ENCODE measurements at places on chromosomes 6 and 20. TPM values are rescaled to one million over a fixed set of nuclear protein-coding genes. Genes with fewer than 3 reads are reported as not detected.

The SOX18 gene
- polyA plus RNA-seq = not detected

- DNase-seq = no peak
Observed at GRCh38 chr20:19840111-19840710, 82.2 kb downstream of the RIN2 start.

The ADGRF4 gene
- not detected for polyA plus RNA-seq

- no peak for DNase-seq
Observed at GRCh38 chr6:124441450-124441849, 520.8 kb upstream of the RNF217 start.

GRCh38 chr6:92687278-92687677, 732.1 kb downstream of the EPHA7 start:
- no peak for DNase-seq

DNA sequence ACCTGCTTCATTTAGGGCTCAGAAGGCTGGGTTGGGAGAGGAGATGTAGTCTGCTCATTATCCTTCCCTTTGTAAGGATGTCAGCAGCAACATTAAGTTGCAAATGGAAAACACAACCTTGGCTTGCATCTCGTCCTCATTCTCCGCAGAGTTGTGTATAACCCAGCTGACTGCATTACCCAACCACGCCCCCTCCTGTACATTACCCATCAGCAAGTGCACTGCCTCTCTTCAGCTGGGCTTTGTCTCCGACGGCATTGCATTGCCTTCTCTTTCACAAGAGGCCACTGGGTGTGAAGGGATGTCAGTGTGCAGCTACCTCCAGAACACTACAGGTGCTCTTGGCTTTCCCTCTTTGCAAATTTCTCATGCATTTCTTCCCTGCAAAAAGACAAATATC, 128.7 kb upstream of the TSHZ2 start:
- DNase-seq = no peak

The C20orf202 gene
- not detected for polyA plus RNA-seq

DNA sequence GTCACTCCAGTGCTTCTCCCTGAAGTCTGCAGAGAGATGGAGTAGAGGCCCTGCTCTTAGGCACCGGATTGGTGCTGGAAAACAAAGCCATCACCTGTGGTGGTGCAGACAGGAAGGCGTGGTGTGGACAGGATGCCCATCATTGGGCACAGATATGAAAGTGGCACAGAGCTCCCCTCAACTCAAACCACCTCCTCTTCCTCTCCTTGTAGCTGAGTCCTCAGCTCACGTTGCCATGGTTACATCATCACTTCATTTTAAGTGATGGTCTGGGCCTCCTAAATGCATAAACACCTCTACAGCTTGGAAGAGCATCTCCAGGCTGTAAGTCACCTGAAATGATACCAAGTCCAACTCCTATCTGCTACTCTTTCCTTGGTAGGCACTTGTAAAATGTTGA, 8.0 kb upstream of the RTF2 start:
- peak; percentile 9 for DNase-seq

DNA sequence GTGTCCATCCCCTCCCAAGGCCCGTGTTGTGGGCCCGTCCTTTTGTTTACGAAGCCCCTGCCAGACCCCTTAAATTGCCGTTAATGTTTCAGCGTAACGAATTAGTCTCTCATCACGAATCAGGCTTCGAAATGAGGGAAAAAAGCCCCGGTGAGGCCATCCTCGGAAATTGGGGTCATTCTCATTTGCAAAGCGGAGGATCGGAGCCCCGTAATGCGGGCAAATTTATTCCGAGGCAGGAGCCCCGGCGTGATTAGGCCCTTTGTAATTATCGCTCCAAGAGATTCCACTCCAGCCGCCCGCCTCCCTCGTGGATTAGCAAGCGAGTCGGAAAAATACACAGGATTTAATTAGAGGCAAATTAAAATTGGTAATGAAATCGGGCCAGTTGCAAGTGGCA, 44.9 kb upstream of the MDFI start:
- no peak for DNase-seq

The EPHA7 gene
- not detected for polyA plus RNA-seq

GRCh38 chr20:53941680-53942471, 128.5 kb downstream of the BCAS1 start:
- no peak for DNase-seq

- no peak for DNase-seq
Observed at GRCh38 chr20:48765359-48765758, 62.4 kb downstream of the PREX1 start.

- no peak for DNase-seq
Observed at GRCh38 chr6:63502156-63502555, 70.1 kb upstream of the LOC128125822 start.

The SLC17A1 gene
- not detected for polyA plus RNA-seq

The NOTCH4 gene
- polyA plus RNA-seq = not detected

The IL20RA gene
- polyA plus RNA-seq = not detected

DNA sequence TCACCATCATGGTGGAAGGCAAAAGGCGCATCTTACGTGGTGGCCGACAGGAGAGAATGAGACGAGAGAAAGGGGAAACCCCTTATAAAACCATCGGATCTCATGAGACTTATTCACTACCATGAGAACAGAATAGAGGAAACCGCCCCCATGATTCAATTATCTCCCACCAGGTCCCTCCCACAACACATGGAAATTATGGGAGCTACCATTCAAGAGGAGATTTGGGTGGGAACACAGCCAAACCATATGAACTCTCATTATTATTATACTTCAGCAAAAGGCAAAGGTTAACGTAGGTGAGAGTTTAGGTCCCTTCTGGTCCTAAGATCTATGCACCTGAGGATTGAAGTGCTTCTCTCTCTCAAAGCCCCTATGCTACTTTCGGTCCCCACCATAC, 2.4 kb upstream of the PFDN4 start:
- no peak for DNase-seq

The PXDC1 gene
- not detected for polyA plus RNA-seq

The CENPB gene
- polyA plus RNA-seq = 1.2 TPM

- DNase-seq = no peak
Observed at GRCh38 chr6:104716858-104717257, 142.9 kb downstream of the HACE1 start.

DNA sequence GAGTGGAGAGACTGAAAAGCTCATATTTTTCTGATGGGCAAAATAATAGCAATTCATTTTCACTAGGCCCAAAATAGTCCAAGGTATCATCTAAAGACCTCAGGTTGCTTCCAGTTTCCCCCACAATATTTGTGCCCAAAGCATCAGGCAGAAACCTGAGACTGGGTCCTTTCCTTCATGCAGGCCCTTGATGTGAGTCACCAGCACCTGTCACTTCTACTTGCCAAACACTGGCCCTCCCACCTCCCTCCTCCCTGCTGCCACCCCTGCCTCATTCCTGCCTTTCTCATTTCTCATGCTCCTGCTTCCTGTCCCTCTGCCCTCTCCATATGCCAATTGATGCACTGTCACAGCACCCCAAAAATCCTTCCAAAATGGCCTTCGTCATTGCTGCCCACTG, 230.4 kb upstream of the CST7 start:
- DNase-seq = no peak

GRCh38 chr6:25105070-25105925, 169.5 kb upstream of the RIPOR2 start:
- DNase-seq = no peak

The OXT gene
- polyA plus RNA-seq = not detected

DNA sequence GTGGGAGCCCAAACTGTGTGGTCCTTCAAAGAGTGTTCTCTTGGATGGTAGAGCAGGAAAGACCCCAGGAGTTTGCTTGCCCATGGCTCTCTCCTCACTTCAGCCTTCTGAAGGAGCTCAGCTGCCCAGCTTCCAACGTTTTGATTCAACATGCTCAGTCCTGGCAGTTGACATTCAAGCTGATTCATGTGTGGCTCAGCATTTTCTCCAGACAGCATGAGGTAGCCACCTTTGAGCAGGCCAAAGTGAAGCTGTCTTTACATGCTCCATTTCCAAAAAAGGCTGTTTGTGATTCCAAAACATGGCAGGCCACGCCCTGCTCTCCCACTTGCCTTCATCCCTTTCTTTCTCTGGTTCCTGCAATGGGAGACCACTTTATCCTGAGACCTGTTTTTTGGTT, 280.2 kb downstream of the TBC1D7 start:
- no peak for DNase-seq

The LZTS3 gene
- 1.1 TPM for polyA plus RNA-seq

The TBXT gene
- not detected for polyA plus RNA-seq

The ARMC12 gene
- not detected for polyA plus RNA-seq

DNA sequence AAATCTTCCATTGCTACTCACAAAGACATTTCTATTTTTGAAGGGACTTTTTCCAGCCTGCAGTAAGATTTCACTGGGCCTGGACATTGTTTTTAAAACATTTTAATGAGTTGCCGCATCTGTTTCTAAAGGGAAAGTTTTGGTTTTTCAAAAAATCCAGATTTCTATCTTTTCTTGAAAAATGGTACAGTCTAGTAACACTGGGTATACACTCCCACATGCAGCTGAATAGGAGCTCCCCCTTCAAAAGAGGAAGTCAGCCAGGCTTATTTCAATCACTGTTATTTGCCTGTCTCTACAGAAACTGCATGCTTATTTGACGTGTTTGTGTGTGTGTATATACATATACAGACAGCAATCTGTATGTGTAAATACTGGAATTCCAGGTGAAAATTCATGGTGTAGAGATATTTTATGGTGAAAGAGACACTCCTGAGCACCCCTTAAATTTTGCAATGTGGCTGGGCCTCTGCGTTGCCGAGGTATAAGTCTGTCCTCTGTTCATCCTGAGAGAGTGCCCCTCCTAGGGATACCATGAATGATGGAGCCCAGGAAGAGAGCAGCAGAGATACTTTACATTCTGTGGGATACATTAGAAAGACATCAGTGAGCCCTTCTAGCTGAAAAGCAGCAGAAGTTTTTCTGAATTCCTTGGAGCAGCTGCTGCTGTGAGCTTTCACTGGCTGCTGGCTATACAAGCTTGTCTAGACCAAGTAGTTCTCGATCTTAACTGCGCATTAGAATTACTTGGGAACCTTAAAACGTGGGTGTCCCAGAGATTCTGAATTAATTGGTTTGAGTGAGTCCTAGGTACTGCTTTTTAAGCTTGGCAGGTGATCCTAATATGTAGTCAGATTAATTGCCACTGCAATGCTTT, 12.0 kb upstream of the ABRACL start:
- DNase-seq = no peak

DNA sequence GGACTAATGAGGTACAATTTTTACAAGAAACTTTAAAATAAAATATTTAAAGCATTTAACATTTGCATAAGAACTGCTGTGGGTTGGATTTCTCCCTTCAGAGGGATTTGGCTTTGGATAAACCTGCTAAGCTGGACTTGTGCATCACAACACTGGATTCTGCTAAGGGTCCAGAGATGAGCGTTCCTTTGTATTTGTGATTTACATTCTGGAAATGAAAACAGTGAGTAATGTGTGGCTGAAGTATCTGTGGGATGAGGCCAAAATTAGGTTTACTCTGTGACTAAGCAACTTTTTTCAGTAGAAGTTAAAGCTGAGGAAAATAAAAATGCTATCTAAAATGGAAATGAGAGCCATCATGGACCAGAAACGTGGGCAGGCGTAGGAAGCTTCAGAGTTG, 494.3 kb downstream of the EPM2A start:
- no peak for DNase-seq

GRCh38 chr6:75210885-75211739, 5.3 kb upstream of the COL12A1 start:
- DNase-seq = peak; percentile 33

DNA sequence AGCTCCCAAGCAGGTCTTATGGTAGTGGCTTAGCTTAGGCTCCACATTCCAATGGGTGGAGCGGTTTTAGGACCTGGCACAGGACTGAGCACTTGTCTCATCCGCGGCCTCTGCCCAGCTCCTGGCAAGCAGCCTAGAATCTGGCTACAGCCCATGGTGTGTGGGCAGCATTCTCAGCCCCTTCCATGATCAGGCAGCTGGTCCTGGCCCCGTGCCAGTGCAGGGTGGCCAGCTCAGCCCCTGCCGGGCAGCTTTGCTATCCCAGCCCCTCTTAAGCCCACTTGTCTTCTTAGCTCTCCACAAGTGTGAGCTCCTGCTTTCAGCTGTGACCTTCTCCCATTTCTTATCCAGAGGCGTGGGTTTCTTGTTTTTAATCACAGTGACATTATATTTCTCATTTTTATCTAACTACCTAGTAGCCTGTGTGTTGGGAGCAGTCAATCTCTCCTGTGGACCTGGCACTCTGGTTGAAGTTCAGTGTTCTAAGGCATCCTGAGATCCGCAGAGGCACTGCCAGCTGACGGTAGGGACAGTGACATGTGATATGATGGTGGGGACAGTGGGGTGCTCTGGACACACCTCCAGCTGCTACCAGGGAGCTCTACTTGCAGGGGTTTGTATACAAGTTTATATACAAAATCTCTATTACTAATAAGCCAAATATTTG, 119.9 kb upstream of the PRND start:
- DNase-seq = no peak

GRCh38 chr6:11812439-11812838, 33.8 kb upstream of the ADTRP start:
- no peak for DNase-seq

GRCh38 chr6:151451417-151451949, 443 bp downstream of the RMND1 start:
- no peak for DNase-seq

- no peak for DNase-seq
Observed at GRCh38 chr20:51543422-51543788, 886 bp upstream of the NFATC2 start.

The ANKRD66 gene
- not detected for polyA plus RNA-seq

DNA sequence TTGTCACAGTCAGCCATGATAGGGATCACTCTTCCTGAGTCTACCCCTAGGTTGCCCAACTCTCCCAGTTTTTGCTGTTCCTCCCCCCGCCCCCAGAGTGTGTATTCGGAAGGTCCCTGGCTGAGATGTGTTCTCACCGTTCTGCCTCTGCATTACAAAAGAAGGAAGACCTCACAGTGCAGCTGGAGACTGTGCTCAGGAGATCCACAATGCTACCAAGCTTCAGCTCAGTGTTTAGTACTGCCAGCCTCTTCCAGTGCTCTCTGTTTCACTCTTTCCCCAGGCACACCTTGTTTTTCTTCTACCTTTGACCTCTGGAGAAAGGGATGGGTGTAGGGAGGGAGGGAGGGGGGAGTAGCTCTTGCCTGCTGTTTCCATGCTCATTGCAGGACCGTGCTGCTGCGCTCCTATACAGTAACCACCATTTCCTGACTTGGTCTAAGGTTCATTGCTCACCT, 13.4 kb upstream of the MOCS1 start:
- no peak for DNase-seq

GRCh38 chr20:32869562-32869961, 10.8 kb downstream of the EFCAB8 start:
- no peak for DNase-seq

DNA sequence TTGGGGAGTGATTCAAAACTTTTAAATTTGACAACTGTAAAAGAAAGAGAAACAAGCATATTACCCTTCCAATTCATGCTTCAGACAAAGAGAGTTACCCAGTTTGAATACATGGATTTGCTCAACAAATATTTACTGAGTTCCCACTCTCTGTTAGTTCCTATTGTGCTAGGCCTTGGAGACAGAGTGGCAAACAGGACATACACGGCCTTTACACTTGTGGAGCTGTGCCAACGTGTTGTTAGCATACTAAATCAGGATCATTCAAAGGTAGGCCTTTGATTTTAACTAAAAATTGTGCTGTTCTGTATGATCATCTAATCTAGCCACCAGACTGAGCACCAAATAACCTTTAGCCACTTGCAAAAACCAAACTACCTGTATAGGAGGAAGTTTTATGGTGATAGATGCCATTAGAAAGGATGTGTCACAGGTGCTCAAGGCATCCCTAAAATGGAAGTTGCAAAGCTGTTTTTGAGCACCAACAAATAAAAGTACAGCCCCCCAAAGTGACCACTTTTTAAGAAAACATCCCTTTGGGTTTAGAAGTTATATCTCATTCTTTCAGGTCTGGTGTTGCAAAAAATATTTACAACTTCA, 84.5 kb downstream of the CHD6 start:
- DNase-seq = no peak
